ENCODE measurements at places on chromosomes 2 and 18.

- DNase-seq, result no peak
Observed at GRCh38 chr2:10415640-10416039, 32.5 kb downstream of the ODC1 start.

GRCh38 chr18:47868744-47869143 is 61.7 kb downstream of the SMAD2 start:
- DNase-seq, result no peak

DNA sequence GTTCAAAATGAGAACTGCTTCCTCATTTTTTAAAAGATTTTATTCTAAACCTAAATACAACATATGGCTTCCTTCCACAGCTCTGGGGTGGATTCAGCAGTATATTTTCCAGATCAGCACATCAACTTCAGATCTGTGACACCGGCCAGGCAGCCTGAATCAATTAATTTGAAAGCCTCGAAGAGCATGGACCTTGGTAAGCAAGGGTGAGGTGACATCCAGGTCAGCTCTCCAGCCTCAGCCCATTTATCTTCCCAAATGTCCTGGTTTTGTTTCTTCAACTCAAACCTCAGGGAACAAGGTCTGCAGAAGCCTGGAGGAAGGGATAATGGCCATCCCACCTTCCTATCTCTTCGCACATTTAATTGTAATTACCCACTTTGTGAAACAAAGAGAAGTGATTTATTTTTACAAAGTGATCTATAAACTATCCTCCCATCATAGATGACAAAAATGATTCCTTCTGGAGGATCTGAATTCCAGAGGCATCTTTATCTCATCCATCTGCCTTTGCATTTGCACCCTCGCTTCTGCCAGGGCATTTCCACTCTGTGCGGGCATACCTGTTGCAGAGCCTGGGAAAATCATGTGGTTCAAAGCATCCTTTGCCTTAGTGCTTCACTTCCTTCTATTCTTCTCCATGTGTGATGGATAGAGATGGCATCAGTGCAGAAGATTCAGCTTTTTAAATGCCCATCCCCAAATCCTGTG is 489.0 kb upstream of the NRP2 start:
- DNase-seq, result no peak

GRCh38 chr2:127884436-127884835 is 1.3 kb downstream of the AMMECR1L start:
- DNase-seq, result no peak

- no peak for DNase-seq
Observed at GRCh38 chr2:14140009-14140550, 492.4 kb upstream of the LRATD1 start.

- no peak for DNase-seq
Observed at GRCh38 chr18:13039806-13040205, 48.6 kb downstream of the CEP192 start.

DNA sequence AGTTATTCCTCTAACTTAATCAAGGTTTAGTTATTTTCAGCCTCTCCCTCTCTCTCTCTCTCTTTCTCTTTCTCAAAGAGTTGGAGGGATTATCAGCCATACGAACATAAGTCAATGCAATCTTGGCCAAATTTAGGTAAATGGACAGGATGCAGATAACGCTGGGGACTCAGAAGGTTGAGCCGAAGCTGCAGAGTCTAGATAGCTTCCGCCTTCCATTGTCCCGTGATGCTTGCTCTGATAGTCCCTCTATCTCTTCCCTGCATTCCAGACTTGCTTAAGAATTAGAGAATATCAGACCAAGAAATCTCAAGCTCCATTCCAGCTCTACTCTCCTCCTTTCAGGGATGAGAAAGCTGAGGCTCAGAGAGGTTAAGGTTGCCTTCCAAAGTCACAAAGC is 502.8 kb upstream of the TNP1 start:
- DNase-seq, result no peak

DNA sequence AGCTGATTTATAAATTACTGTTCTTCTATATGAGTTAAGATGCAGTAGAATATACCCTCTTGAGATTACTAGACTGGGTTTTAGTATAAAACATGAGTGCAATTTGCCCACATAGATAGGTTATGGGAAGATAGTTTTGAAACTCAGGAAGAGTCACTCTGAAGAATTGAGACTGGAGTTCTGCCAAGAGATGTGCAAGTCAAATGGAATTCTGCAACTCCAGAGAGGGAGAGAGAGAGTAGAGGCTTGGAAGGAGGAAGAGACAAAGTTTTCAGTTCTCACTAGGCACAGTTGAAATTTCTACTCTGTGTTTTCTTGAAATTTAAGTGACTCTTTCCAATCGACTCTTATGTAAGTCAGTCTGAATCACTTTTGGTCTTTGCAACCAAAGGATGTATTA is 878.8 kb downstream of the TSN start:
- no peak for DNase-seq

- no peak for DNase-seq
Observed at GRCh38 chr2:21822505-21822904, 698.7 kb downstream of the TDRD15 start.

DNA sequence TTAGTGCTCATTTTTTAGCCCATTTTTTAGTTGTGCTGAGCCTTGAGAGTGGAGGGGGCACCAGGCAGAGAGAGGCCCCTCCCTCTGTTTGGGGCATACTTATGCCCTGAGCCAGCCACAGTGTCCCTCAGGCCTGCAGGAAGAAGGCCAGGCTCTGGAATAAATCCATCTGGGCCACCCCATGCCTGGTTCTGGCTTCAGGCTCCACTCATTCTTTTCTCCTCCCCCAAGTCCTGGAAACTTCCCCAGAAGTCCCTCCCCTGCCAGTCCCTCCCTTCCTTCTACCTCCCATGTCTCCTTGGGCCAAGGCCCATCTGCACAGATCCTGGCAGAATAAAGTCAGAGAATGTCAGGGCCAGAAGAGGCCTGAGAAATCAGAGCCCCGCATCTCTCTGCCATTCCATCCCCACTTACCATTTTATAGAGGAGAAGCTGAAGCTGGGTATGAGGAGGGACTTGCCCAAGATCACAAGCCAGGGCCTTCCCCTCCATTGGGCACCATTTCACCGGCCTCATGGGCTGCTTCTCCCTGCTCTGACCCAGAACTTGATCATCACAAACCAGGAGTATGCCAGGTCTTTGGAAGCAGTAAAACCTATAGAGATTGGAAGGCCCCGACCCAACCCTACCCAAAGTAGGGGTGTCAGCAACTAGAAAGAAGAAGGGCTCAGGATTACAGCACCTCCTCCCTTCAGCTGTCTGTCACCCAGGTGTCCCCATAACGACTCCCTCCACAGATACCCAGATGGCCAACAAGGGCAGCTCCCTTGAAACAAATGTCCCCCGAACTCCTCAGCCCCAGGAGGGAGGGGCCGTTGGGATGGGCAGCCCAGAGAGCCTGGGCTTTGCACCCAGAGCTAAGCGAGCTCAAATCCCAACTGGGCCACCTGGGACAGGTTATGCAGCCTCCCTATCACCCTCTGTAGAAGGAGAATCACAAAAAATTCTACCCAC is 108.4 kb downstream of the POLR1A start:
- DNase-seq, result no peak

DNA sequence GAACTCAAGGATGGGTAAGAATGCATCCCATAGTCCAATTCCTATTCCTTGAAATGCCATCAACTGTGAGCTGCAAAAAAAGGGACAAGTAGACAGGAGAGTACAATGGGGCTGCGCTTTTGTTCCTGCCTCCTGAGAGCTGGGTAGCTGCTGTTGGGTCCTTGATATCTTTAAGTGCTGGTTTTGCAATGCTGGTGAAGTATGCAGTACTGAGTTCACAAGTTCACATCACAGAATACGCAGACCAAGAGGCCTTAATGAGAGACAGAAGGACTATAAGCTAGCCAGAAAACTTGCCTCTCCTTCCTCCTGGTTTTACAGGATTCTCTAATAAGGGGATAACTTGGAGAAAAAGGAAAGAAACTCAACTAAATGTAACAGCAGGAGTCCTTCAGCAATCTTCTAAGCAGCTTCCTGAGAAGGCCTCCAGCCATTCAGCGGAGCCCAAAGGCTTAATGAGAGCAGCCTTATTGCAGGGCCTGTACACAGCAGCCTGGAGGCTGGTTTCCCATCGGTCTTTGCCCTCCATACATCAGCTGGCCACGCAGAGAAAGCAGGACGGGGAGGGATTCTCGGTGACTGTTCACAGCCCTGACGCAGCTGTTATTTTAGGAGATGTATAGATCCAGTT is 293.1 kb downstream of the CDCA7 start:
- no peak for DNase-seq

DNA sequence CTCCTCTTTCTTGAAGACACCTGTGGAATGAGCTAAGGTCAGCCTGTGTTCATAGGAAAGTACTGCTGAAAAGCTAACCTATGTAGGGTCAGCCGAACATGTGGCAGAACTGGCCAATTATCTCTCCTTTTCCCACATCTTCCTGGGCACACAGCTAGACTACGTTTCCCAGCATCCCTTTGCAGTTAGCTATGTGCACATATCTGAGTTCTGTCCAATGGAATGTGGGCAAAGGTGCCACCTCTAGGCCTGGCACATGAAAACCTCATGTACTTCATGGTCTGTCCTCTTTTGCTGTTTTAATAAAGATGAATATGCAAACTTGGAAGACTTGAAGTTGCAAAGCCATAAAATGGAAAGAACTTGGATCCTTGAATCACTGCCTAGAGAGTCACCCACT is 352.6 kb downstream of the TNS1 start:
- no peak for DNase-seq

GRCh38 chr18:35134190-35134730 is 93.0 kb downstream of the MAPRE2 start:
- no peak for DNase-seq

DNA sequence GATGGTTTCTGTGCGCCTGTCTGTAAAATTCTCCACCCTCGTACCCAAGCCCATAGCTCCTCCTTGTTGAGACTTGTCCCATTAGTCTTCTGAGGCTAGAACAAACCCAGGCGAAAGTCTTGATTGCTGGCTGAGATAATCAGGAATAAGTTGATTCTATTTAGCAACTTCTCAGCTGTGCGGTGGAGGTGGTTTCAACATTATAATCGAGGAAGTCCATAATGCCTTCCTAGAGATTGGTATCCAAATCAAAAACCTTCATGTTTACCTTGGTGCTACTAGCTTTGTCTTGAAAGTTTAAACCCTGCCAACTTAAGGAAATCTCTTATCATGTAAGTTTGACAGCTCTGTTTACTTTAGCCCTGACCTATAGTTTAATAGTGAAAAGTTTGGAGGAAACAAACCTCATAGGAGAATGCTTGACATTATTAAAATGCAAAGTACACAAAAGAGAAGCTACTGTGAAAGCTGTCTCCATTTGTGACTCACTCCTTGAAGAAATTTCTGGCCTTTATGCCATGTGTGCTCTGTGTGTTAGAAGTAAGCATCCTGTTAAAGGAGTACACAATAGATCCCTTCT is 36.6 kb upstream of the DSC1 start:
- no peak for DNase-seq

DNA sequence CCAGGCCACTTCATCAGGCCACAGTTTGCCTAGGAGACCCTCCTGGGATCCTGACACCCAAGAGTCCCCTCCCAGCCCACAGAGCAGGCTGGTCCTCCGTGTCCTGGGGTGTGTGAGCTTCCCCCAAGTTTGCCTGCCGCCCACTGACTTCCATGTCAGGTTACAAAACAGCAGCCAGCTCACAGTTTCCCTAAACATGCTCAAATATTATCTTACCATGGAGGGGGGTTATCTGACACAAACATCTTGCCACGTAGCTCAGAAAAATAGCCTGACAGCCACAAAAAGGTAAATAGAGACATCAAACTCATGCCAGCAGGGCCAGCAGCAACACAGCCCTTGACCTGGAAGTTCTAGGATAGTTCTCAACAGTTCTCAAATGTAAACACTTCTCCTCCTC is 346.5 kb downstream of the TNS1 start:
- no peak for DNase-seq

GRCh38 chr2:171158790-171159371 is 1.8 kb downstream of the TLK1 start:
- no peak for DNase-seq

GRCh38 chr18:75116809-75117208 is 92.1 kb downstream of the PTGR3 start:
- no peak for DNase-seq

DNA sequence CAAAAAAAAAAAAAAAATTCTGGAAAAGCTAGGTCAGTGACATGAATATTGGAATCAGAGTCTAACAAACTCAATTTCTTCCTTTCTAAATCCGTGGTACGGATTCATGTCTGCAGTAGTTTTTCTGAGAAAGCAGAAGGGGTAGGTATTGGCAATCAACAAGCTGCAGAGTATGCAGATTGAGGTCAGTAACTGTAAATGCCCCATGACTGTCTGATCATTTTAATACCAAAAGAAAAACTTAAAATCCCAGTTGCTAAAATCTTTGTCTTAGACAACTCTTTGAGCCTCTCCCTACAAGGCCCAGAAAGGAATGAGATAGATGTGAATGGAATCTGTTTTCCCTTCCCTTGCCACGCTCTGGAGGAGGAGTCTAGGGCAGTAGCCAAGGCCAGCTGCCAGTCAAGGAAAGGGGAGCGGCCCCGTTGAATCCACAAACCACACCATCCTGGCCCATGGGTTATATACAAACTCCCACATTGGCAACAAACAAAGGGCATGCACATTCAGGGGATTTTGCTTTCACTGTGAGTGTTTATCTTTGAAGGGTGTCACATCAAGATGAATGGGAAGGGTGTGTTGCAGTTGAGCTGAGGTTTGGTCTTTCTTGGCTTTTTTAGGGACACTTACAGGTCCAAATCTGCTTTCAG is 6.1 kb upstream of the CASP8 start:
- no peak for DNase-seq

DNA sequence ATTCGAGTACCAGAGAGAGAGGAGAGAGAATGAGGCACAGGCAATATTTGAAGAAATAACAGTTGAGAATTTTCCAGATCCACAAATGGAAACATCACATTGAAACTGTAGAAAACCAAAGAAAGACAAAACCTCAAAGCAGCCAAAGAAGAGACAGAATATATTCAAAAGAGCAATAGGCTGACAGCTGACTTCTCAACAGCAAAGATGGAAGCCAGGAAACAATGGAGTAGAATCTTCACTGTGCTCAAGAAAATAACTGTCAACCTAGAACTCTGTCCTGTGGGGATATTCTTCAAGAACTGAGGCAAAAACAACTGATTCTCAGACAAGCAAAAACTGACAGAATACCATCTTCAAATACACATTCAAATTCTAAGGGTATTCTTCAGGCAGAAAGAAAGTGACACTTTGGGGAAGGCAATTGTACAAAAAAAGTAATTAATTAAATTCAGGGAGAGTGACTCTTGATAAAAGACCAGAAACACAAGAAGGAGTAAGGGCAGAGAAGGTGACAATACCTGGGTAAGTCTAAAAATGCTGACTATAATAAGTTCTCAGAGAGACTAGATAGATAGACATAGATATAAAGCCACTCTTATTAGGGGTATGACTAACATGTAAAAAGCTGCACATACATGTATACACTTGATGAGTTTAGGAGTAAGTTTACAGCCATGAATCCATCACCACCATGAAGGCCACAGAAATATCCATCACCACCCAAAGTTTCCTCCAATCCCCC is 25.6 kb downstream of the ANKMY1 start:
- DNase-seq, result no peak

GRCh38 chr2:119422360-119423107 is 9.1 kb upstream of the TMEM37 start:
- DNase-seq, result no peak

- DNase-seq, result no peak
Observed at GRCh38 chr2:179344970-179345369, 80.3 kb upstream of the SESTD1 start.

GRCh38 chr2:155653176-155653575 is 679.3 kb downstream of the NR4A2 start:
- no peak for DNase-seq

- no peak for DNase-seq
Observed at GRCh38 chr18:23563377-23564043, 22.8 kb downstream of the NPC1 start.

GRCh38 chr2:143475041-143475776 is 346.0 kb downstream of the ARHGAP15 start:
- DNase-seq, result no peak

GRCh38 chr2:96739076-96739632 is 710 bp downstream of the LMAN2L start:
- DNase-seq, result no peak

Data from stimulated activated CD4-positive, alpha-beta T cell treated with anti-CD3 and anti-CD28 coated beads, Interleukin-12 subunit alpha, Interleukin-12 subunit beta, amount 100 ng/mL, for 4 hours (primary cell).